Fibroblast of villous mesenchyme (primary cell): ENCODE measurements at places on chromosomes 6 and 20. TPM values are rescaled to one million over a fixed set of nuclear protein-coding genes. Genes with fewer than 3 reads are reported as not detected.

GRCh38 chr6:17200395-17200794 lies 80.8 kb upstream of the RBM24 start:
- DNase-seq = no peak

Gene DCDC2
- total RNA-seq = under 0.01 and 0.43 TPM in 2 replicates

- DNase-seq = no peak
Observed at GRCh38 chr6:70527071-70527737, 39.5 kb upstream of the SDHAF4 start.

DNA sequence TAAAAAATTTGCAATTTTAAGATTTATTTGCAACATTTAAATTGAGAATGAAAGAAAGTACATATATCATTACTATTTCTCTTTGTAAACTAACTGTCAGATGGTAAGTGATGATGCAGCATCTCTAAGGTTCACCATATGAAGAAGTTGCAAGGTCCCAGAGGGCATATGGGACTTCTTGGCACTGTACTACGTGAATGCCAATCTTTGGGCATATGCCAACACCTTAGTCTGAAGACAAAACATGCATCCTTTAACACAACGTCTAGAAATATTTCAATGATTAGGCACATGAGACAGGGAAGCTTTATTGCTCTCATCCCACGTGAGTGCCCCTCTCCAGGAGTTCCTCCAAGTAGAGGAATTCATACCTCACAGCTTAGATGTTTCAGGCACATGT lies 66.8 kb downstream of the CDK19 start:
- no peak for DNase-seq

DNA sequence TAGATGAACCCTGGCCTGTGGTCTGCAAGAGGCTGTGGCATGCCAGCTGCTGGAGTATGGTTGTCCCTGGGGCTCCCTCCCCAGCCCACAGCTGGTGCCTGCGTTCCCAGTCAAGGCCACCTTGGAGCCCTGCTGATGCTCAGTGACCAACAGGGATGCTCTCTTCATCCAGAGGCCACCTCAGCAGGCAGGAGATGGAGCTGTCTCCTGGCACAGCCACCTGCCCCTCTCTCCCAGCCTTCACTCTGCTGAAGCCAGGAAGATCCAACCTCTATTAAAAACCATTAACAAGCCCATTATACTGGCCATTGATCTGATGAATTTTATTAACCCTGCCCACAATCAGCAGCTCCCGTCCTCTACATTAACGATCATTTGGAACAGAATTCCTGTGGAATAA lies 40.4 kb downstream of the ADTRP start:
- DNase-seq = no peak

Gene ZNF391
- 0.32 and 0.43 TPM in 2 replicates for total RNA-seq

Gene PGM3
- total RNA-seq = 102 and 133 TPM in 2 replicates

GRCh38 chr6:112349636-112349934 lies 2.5 kb downstream of the RFPL4B start:
- DNase-seq = no peak

DNA sequence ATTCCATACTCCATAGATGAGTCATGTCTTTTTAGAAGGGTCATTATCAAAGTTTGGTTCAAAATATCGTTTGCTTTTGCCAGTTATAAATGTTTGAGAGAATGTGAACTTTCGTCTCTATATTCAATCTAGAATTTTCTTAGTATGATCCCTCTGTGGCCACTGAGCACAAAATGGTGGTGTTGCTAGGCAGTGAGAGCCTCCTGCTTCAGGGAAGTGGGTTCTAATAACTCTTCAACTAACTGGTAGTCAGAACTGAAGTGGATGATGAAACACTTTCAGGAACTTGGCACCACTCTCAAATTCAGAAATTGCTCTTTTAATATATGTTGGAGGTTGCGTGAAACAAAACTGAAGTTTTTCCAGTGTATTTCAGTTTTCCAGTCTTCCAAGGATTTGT lies 125.0 kb upstream of the DOK5 start:
- DNase-seq = no peak

Gene TMEM217
- 2.9 and 3.5 TPM in 2 replicates for total RNA-seq

- DNase-seq = no peak
Observed at GRCh38 chr6:162683135-162683534, 44.4 kb downstream of the PRKN start.

DNA sequence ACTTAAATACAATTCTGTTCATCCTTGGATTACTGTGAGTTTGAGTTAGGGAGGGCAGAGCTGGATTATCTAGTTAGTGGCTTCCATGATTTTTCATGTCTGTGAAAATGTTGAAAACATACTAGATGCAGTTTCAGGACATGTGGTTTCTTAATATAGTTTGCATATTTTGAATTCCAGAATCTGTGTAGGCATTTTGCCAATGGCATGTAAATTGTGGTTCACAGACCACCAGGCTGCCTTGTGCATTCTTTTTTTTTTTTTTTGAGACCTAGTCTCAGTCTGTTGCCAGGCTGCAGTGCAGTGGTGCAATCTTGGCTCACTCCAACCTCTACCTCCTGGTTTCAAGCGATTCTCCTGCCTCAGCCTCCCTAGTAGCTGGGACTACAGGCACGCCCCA lies 42.8 kb downstream of the CDC5L start:
- peak; percentile 70 for DNase-seq

- DNase-seq = no peak
Observed at GRCh38 chr20:17768271-17768670, 68.5 kb downstream of the BANF2 start.

DNA sequence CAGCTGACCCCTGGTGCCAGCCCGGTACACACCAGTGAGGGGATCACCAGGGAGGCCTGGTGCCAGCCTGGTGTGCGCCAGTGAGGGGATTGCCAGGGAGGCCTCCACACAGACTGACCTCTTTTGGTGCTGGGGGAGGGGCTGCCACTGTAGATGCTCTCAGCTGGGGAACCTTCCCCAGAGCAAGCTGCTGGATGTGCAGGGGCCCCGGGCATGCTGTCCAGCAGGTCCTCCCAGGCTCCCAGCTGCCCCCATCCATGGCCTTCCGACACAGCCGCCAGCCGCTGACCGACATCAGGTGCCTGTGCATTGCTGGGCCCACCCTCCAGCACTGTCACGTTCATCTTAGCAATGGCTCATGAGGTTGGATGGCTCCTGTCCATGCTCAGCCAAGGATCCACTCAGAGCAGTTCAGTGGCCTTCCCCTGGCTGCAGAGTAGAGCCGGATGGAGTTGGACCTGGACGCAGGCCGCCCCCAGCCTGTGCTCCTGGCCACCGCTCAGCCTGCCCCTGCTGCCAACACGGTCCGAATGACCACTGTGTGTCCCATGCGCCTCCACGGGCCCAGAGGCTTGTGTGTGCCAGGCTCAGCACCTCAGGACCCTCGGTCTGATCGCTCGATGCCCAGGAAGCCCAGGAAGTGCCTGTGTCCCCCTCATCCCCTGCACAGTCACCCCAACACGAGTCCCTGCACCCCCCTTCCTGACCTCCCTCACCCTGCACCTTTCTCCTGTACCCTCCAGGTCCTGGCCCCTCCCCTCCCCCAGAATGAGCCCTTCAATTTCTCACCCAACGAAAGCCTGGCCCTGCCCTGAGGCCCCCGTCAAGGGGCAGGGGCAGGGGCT lies 95.7 kb downstream of the YTHDF1 start:
- DNase-seq = no peak

Gene HLA-DPB1
- total RNA-seq = 5.5 and 9.1 TPM in 2 replicates

Gene KCNK16
- total RNA-seq = not detected in 2 replicates

GRCh38 chr20:13142143-13142542 lies 78.9 kb upstream of the ISM1 start:
- no peak for DNase-seq

GRCh38 chr6:124368131-124368530 lies 564.5 kb downstream of the NKAIN2 start:
- no peak for DNase-seq

DNA sequence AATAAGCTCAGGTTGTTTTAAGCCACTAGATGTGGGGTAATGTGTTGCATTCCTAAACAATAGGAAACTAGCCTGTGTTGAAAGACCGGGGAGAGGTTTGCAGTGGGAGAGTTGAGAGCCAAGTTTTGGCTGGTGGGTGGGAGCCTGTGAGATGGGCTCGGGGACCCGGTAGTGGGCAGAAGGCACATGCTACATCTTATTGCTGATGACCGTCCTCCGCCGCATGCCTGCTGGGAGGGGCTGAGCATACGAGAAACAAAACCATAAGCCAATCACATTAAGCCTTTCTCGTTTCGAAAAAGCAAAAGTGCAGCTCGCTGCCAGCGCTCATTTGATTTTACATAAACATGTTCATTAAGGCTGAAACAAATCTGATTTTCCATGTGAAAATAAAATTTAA lies 57.4 kb upstream of the MPC1 start:
- DNase-seq = no peak

DNA sequence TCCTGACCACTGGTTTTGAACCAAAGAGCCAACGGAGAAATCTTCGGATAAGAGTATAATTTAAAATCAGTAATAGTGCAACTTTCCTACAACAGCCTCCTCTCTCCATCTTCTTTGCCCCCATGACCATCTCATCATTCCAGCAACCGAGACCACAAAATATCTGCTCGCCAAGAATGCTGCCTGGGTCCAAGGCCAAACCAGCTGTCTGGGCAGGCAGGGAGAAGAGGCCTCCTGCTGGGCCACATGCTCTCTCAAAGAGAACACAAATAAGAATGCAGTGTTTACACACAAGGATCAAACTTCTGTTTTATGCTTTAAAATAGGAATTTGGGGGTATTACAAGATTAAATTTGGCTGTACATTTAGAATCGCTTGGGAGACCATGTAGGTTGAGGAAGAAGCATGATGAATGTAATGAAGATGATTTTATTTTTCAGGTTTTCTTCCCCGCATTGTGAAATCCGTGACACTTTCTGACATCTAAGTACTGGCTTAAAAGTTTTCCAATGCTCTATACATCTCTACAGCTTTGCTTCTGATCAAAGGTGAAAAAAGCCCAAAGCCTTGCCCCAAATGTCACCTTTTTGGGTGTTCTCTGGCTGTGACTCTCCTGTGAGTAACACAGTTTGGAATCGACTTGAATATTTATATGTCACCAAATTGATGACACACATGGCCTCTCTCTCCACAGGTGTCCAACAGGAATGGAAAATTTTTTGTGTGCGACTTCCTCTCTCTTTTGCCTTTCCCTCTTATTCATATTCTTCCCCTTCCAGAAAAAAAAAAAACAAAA lies 79.4 kb upstream of the PROKR2 start:
- no peak for DNase-seq

- DNase-seq = peak; percentile 73
Observed at GRCh38 chr20:7673841-7674240, 266.4 kb downstream of the HAO1 start.

Gene RGS17
- total RNA-seq = 1.3 and 2.9 TPM in 2 replicates

DNA sequence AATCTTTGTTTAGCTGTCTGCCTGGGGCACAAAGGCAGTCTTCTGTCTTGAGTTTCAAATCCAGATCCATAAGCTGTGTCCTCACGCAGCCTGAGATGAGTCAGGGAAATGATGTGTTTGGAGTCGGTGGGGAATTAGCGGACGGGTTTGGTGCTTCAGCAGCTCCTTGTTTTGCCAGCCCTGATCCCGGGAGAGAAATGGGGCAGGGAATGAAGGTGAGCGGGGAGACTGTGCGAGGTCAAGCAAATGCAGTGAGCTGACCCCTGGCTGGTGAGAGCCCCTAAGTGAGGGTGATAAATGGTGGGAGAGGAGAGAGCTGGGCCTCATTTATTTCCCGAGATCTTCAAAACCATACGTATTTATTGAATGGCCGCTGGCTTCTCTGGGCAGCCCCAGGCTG lies 21.6 kb downstream of the DUSP22 start:
- DNase-seq = no peak

GRCh38 chr20:60371384-60371783 lies 413.2 kb downstream of the CDH26 start:
- no peak for DNase-seq
